ENCODE measurements at places on chromosomes 5 and 9. TPM values are rescaled to one million over a fixed set of nuclear protein-coding genes. Genes with fewer than 3 reads are reported as not detected.

C9orf153 gene
- 0.37 TPM for total RNA-seq

GRCh38 chr9:113153599-113153998 lies 2.8 kb downstream of the SLC31A2 start:
- H3K4me1 ChIP-seq, result peaks cover 19% of the 10 kb centered on the region
- no peak overlapping the region for H3K4me3 ChIP-seq
- DNase-seq, result no peak
- peaks cover 13% of the 10 kb centered on the region for H3K27me3 ChIP-seq
- H3K27ac ChIP-seq, result no peak overlapping the region

DNA sequence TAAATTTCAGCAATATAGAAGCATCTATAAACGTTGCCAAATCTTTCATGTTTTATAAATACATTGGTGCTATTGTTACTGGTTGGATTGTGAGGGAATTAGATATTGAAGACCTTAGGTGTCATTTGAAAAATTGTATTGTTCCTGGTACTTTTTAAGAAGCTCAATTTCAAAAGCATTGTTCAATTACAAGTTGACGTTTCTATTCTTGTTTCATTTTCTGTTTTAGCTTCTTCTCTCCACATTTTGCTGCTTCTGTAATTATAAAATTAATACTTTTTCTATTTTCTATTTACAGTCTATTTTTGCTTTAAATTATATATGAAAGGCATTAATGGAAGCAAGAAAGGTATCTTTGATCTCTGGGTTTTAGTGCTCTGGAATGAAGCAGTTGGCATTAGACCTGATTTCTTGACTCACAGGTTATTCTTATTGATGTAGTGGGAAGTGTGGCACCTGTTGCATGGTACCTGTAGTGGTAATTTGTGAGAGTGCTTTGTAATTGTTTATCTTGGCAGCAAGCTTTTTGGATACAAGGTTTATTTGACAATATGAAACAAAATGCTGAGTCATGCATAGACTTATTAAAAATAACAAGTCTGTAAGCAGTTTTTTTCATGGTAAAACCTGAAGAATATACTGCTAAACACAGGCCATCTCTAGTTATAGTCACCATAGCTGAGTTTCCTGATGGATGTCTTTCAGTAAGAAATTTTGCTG lies 13.2 kb downstream of the MACIR start:
- H3K4me3 ChIP-seq, result no peak overlapping the region
- no peaks in the 10 kb centered on the region for H3K27me3 ChIP-seq
- H3K27ac ChIP-seq, result no peak overlapping the region

- no peak overlapping the region for H3K27ac ChIP-seq
- no peaks in the 10 kb centered on the region for H3K36me3 ChIP-seq
- H3K4me3 ChIP-seq, result no peak overlapping the region
- no peak for DNase-seq
- H3K27me3 ChIP-seq, result no peaks in the 10 kb centered on the region
- no peaks in the 10 kb centered on the region for H3K4me1 ChIP-seq
Observed at GRCh38 chr9:136059321-136059791, 35.7 kb downstream of the NACC2 start.

GRCh38 chr5:7801891-7802614 lies 48.9 kb downstream of the CFAP90 start:
- H3K36me3 ChIP-seq, result peaks cover 15% of the 10 kb centered on the region
- H3K27ac ChIP-seq, result no peak overlapping the region
- DNase-seq, result no peak
- H3K4me3 ChIP-seq, result no peak overlapping the region
- H3K4me1 ChIP-seq, result no peaks in the 10 kb centered on the region

ARHGEF37 gene
- total RNA-seq, result 0.57 TPM
